ENCODE measurements at places on chromosomes 7 and 10.

DNA sequence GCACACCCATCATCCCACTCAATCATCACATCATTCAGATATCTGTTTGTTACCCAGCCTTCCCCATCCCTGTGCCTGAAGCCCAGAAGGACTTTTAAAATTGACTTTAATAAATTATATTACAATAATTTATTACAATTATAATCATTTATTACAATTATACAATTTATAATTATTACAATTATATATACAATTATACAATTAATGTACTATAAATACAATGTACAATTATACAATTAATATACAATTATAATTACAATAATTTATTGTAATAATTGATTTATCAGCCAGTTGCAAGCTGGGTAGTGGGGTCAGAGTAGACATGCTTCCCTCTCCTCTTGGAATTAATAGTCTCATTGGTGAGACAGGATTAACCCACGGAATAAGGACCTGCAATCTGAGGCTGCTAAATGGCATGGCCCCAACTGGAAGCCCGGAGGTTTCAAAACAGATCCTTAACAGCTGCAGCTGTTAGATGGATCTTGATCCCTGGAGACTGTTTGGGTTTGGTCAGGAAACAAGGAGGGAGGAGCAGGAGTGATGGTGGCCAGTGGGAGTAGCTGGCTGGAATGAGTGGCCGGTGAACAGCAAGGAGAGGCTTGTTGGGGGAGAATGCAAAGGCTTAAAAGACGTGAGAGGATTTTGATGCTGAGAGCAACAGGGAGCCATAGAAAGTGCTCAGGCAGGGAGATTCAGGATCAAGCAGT is 402.8 kb upstream of the PODXL start:
- DNase-seq, result no peak

GRCh38 chr7:27151931-27152815 is at the start of gene HOXA3:
Gene HOXA3, minus strand, starts transcription at chr7:27152583. Its CDS starts 41,943 bp downstream, at chr7:27110640.
- DNase-seq, result no peak

DNA sequence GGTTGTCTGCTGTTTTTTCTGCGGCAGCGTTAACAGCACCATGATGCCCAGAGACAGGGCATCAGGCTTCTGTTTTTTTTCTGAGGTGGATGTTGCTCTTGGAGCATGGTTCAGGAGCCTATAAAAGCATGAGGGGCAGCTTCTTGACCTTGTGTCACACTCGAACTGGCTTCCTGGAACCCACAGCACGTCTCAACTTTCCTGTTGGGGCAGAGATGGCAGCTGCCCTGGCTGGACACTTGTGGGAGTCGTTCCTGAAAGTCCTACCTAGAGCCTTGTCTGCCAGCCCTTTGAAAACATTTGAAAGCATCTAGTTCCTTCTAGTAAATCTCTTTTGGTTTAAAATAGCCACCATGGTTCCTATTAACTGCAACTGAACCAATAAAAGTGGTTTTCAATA is 28.9 kb upstream of the PRKAG2 start:
- DNase-seq, result no peak

DNA sequence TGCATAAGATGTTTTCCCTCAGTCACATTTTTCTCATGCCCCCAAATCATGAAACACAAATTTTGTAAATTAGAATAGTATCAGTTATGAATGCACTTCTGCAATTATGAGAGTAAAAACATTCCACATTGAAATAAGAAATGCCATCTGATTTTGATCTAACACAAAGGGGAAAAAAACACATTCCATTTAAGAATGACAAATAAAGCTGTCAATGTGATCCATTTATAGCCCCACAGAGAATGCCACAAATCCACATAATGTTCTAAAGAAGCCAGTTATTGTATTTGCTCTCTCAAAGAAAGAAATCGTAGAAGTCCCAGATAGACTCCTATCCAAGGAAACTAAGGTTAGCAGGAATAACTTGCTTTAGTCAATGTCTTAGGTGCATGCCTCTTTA is 48.7 kb upstream of the RHOBTB1 start:
- no peak for DNase-seq

- no peak for DNase-seq
Measured at GRCh38 chr7:29272057-29272456, 77.5 kb downstream of the CHN2 start.

DNA sequence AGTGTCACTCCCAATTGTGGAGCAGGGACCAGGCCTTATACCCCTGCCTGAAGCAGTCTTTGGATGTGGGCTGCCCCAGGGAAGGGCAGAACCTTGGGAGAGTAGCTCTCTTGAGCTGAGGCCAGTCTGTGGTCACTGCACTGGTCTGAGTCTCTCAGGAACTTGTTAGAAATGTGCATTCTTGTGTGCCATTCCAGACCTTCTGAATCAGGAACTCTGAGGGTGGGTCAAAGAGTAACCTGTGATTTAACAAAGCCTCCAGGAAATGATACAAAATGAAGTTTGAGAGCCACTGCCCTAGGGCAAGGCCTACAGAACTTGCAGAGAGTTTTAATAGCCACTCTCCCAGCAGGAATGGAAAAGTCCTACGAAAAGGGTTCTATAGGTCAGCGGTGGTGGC is 68.1 kb downstream of the LYZL1 start:
- DNase-seq, result no peak

DNA sequence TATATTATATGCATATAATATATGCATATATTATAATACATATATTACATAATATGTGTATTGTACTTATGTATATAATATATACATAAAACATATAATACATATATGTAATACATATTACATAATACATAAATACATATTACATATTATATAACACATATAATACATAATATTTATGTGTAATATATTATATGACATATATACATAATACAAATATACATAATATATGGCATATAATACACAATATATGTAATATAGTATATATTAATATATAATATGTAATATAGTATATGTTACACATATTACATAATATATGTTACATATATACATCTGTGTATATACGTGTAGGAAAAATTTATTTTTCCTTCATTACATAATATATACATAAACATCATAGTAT is 63.4 kb downstream of the SGMS1 start:
- no peak for DNase-seq

- no peak for DNase-seq
Measured at GRCh38 chr7:157723205-157723604, 386.4 kb downstream of the DNAJB6 start.

DNA sequence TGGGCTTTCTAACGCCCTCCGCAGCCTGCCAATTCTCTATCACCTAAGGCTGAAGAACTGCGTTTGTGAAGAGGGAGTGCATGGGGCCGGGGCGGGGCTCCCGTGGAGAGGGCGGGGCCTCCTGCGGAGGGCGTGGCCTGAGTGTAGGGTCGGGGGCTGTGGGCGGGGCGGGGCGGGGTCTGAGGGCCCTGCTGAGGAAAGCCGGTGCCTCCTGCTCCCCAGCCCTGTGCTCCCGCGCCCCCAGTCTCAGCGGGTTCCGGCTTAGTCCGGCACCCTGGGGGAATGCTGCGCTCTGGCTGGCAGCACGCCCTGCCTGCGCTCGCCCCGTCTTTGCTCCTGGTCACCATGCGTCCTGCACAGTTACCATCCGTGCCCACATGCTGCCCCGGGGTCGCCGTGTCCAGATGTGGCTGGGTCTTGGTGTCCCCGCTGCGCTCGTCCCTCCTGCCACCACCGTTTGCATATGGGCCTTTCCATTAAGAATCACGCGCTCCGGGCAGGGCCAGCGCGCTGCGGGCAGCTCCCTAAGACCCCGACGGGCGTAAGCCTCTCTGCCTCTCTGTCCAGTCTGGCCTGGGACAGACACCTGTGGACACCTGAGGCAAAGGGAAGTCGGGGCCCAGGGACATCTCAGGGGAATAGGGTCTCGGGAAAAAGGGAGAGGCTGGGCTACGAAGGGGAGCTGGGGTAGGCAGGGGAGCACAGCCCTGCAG is 144.0 kb upstream of the RET start:
- peak; percentile 72 for DNase-seq

GRCh38 chr7:143393267-143394041 is 12.3 kb downstream of the ZYX start:
- no peak for DNase-seq

- DNase-seq, result no peak
Measured at GRCh38 chr10:131173484-131174210, 137.9 kb downstream of the TCERG1L start.

- peak; percentile 67 for DNase-seq
Measured at GRCh38 chr7:151744656-151745638, 132.0 kb downstream of the PRKAG2 start.

- DNase-seq, result no peak
Measured at GRCh38 chr7:88775838-88776237, 16.3 kb downstream of the ZNF804B start.

GRCh38 chr10:13899941-13900340 is 313.2 kb downstream of the PRPF18 start:
- no peak for DNase-seq

- DNase-seq, result no peak
Measured at GRCh38 chr10:101257084-101257483, 27.8 kb upstream of the LBX1 start.

DNA sequence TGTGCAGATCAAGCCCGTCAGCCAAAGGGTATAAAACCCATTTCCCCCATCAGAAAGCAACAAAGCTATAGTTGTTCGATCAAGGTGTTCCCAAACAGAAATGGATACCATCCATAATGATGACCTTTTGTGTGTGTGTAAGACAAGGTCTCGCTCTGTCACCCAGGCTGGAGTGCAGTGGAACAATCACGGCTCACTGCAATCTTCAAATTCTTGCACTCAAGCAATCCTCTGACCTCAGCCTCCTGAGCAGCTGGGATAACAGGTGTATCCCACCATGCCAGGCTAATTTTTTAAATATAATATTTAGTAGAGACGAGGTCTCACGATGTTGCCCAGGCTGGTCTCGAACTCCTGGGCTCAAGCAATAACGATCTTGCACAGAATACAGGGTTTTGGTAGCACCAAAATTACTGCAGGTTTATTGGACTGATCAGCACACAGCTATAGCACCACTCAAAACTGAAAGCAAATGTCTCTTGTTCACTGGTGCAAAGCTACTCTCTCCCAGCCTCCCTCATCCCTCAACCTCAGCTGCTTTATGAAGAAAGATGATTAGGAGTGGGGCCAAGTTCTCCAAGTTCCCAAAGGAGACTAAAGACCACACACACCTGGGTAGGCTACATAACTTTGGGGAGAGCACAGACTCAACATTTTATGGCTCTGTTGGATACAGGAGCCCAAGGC is 80.5 kb downstream of the ABI1 start:
- DNase-seq, result no peak

DNA sequence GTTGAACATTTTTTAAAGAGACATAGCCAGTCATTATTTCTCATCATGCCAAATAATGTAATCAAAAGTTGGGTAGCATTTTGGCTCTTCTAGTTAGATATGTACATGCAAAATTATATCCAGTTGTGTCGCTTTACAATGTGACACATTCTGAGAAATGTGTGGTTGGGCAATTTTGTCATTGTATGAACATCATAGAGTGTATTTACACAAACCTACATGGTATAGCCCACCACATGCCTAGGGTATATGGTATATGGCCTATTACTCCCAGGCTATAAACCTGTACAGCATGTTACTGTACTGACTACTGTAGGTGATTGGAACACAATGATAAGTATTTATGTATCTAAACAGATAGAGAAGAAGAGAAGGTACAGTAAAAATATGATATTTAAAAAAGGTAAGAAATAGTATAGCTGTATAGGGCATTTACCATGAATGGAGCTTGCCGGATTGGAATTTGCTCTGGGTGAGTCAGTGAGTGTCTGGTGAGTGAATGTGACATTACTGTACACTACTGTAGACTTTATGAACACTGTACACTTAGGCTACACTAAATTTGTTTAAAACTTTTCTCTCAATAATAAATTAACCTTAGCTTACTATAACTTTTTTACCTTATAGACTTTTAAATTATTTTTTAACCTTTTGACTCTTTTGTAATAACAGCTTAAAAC is 16.5 kb downstream of the ZNF365 start:
- DNase-seq, result no peak

Measured in activated CD4-positive, alpha-beta T cell treated with anti-CD3 and anti-CD28 coated beads for 48 hours (primary cell).